ENCODE measurements at places on chromosomes 4 and X.
A peak's percentile ranks its signal among the peaks of the same experiment; 100 is the strongest.

DNA sequence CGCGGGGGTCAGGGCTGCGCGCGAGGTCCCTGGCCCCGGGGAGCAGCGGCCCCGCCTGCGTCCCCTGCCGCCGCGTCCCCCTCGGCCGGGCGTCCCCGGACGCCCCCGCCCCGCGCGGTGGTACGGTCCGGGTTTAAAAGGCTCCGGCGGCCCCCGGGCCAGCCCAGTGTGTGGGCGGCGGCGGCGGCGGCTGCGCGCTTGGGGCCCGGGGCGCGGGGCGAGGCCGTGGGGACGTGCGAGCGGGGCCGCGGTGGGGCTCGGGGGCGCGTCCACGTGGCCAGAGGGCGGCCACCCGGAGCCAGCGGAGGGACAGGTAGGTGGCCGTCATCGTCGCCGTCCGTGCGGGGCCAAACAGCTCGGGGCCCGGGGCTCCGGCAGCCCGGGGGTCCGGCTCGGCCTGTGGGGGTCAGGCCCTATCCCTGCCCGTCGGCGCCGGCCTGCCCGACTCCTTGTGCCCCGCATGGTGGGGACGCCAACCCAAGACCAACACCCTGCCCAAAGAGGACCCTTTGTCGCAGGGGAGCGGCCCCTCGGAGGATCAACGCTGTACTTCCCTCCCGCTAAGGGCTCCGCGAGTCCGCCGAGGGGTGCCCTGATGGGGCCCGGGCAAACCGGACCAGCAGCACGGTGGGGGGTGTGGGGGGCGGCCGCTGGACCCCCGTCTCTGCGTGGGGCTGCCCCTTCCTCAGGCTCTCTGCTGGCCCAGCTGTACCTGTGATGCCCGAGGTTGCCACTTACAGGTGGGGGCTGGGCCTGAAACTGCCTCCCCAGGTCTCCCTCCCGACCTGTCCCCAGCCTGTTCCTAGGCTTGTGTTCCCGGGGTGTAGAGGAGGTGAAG, at the start of gene PLXNA3:
Gene PLXNA3 (plus strand): TSS at position 166 of the 838 bp plus-strand sequence. CDS start 1,903 bp downstream, outside the sequence.
- peak; percentile 50 for DNase-seq

- peak; percentile 46 for DNase-seq
Observed at GRCh38 chr4:146521541-146522097, at the start of gene SLC10A7. SLC10A7 (minus strand) TSS chr4:146521940; CDS start chr4:146521717, 223 bp downstream.

GRCh38 chr4:41796545-41797210, 48.2 kb upstream of the PHOX2B start:
- DNase-seq = no peak

GRCh38 chrX:42615161-42615563, 162.8 kb downstream of the PPP1R2C start:
- no peak for DNase-seq

GRCh38 chrX:46687619-46688018, 71.3 kb downstream of the SLC9A7 start:
- DNase-seq = no peak

DNA sequence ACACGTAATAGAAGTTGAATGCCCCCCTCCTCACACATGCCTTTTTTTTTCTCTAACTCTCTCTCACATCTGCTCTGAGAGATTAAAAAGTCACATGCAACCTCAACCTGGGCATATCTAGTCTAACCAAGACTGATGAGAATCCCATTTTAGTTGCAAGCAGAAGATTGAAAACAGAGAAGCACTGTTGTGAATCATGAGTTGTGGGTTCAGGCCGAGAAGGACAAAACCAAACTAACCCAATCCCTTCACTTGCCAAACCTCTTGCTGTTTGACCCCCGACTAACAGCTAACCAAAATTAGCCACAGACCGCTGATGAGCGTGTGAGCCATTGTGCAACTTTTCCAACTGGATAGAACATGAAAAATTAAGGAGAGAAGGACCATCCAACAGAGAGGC, 31.8 kb downstream of the CXCL1 start:
- DNase-seq = no peak

DNA sequence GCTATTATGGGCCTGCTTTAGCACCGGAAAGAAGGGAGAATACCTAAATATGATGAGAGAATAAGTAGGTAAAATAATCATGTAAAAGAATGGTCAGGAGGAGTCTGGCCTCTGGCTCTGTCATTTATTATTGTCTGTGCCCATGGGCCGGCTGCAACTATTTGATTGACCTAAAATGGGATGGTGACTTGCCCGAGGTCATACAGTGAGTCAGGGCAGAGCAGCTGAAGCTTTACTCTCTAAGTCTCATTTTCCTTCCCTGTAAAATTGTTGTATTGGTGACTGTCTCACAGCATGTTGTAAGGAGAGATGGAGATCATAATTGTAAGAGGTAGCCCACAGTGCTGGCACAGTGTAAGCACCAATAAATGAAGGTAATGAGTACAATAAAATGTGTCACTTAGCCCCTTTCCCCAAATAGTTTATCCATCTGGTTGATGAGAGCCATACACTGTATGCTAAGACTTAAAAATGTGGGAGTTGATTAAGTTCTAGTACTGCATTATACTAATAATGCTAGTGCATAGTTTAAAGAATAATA, 39.6 kb downstream of the RUFY3 start:
- no peak for DNase-seq

DNA sequence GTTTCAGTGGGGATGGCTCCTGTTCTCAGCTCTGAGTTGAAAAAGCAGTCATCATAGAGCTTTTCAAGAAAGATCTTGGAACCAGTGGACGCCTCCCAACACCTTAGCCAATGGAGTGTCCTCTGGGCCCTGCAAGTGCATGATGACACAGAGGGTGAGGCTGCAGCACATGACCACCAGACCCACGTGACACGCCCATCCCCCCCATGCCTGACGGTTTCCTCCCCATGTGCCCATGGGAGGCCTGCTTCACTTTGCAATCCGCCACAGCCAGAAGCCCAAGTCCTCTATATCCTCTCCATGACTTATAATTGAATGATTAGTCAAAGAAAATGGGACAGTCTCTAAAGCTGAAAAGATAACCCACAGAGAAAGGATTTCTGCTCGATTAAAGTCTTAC, 187.0 kb downstream of the AFAP1 start:
- DNase-seq = no peak

DNA sequence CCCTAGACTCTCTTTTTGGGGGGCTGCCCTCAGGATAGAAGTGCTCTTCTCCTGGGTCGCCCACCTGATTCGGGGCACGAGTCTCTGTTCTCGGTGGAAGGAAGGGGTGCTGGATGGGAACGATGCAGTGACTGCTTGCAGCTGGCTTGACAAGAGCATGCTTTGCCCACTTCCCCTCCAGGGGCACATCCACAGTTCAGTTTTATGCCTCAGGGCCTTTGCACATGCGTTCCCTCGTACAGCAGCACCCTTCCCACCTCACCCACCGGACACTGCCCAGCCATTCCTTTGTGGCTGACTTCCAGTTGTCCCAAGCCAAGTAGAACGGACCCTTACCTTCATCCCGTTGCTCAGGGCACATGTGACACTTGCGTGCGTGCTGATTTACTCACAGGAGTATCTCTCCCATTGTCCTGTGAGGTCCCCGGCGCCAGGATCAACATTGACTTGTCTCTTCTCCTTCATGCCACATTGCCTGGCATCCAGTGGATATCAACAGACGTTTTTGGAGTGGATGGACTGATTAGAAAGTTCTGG, 60.0 kb downstream of the C4orf50 start:
- no peak for DNase-seq

DNA sequence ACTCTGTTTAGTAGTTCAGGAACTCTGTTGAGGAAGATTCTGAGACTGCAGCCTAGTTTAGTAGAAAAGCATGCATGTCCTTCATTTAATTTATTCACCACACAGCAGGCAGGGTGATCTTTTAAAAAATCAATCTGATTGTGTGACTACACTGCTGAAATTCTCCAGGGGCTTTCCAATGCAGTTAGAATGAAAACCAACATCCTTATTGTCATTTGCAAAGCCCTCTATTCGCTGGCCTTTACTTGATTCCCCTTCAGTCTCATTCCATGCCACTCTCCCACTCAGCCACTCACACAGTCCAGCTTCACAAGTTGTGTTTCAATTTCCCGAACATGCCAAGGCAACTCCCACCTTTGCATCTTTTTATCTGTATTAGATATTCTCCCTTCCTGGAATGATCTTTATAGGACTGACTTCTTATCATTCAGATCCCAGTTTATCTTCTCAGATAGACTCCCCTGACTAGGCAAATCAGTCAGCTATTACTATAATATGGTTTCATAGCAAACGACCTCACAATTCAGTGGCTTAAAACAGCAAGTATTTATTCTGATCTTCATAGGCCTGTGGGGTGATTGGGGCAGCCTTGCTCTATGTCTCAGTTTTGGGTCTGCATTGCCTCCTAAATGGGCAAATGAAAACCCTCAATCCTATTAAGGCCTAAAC, 21.3 kb upstream of the FTHL17 start:
- no peak for DNase-seq

DNA sequence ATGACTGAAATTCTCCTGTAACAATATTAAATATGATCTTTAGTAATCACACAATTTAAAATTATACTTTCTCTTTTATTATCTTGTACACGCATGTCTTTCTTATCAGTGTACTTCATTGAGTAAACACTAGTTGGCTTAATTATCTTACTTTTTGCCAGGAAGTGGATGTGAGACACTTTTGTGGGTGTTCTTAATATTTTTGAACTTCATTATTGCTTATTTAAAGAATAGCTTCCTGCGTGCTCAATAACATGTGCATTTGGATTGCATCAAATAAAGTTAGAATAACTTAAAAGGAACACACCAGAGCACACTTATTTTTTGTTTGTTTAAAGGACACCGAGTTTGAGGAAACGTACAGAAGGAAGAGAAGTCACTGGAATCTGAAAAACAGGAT, 128.5 kb upstream of the VEGFC start:
- no peak for DNase-seq

DNA sequence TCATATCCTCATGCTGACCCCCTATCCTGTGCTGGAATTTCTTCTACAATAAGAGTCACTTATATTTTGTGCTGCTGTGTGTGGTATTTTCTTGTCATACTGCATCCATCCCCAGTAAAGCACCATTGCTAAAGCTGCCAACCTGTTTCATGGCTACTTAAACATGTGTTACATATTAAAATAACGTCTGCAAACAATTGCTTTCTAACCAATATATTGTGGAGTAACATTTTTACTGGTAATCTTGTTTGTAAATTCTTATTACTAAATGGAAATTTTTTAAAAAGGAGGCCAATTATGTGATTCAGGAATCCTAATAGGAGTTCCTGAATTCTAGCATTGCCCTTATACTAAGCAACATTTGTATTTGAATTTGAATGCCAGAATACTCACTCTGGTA, 160.3 kb upstream of the VEGFC start:
- DNase-seq = no peak

DNA sequence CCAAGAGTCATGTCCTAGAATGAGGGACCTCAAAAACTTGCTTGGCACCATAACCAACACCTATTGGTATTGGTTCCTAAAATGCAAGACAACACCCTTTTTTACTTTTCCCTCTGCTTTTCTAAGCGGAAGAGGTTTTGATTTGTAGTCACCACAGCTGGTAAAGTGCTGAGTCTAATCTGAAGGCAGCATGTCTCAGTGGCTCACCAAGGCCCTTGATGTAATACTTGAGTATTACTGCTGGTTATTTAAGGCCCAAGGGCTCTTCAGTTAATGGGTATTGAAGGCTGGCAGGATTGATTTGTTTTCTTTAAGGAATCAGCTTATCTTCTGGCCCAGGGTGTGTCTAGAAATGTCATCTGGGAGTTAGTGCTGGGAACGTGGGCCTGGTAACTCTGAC, 735.1 kb downstream of the GLUD2 start:
- no peak for DNase-seq

- DNase-seq = no peak
Observed at GRCh38 chr4:165874791-165875371, 1.8 kb downstream of the TLL1 start.

DNA sequence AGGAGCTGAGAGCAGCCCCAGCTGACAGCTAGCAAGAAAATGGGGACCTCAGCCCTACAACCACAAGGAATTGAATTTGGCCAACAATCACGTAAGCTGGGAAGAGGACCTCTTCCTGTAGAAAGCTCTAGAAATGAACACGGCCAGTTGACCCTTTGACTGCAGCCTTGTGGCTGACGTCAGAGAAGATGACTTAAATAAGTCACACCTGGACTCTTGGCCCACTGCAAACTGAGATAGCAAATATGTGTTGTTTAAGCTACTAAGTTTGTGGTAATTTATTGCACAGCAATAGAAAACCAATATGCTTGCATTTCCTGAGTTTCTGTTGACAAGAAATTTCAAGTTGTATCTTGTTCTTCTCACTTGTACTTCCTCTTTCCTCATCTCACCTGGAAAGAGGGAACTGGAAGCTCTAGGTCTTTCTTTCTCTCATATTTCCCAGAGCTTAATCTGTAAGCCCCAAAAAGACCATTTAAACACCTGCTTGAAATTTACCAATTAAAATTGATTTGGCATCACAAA, 18.8 kb downstream of the PRKG2 start:
- no peak for DNase-seq

GRCh38 chr4:149719806-149720205, 95.8 kb downstream of the IQCM start:
- DNase-seq = no peak

DNA sequence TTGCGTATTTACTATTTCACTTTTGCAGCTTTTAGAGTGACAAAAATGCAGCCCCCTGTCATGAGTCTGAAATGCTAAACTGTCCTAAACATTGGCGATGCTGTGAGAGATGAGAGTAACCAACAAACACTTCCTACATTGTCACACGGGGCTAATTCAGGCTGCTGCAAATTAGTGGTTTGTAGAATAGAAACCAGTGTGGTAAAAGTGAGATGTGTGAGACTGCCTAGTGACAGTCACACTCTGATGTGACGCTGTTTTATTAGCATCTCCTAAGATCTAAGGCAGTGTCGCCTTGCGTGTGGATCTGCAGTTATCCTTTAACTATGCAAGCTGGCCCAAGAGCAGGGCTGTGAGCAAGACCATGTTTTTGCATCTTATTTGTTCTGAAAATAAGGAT, 800.2 kb upstream of the TENM3 start:
- no peak for DNase-seq

GRCh38 chr4:157045507-157046127, 30.3 kb upstream of the GLRB start:
- DNase-seq = no peak

DNA sequence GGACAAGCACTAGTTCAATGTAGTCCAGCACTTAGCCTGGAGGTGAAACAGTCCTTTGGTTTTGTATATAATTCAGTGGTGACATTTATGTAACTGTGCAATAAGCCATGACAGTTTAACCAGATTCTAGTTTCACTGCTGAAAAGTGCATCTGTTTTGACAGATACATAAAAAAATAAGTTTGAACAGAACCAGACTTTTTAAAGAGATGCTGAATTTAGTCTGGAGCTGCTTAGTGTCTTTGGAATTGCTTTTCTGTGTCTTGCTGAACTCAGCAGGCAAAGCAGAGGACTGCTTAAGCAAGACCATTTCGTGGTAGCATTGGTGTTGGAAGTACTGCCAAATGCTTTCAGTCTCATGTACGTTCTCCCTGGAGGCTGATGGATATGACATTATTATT, 393.5 kb downstream of the MAPK10 start:
- DNase-seq = no peak

- no peak for DNase-seq
Observed at GRCh38 chr4:1682860-1683259, 1.3 kb downstream of the FAM53A start.

GRCh38 chr4:3403348-3403906, 38.3 kb upstream of the HGFAC start:
- no peak for DNase-seq

GRCh38 chr4:7890635-7891393, 48.8 kb downstream of the AFAP1 start:
- no peak for DNase-seq

- DNase-seq = no peak
Observed at GRCh38 chr4:129342819-129343408, 247.0 kb downstream of the C4orf33 start.

Measured in activated T-helper 1 cell treated with Interleukin-2 at 50 U/mL for 16 hours (primary cell).